ENCODE measurements at places on chromosomes 1 and 21.
A peak's percentile ranks its signal among the peaks of the same experiment; 100 is the strongest.

DNA sequence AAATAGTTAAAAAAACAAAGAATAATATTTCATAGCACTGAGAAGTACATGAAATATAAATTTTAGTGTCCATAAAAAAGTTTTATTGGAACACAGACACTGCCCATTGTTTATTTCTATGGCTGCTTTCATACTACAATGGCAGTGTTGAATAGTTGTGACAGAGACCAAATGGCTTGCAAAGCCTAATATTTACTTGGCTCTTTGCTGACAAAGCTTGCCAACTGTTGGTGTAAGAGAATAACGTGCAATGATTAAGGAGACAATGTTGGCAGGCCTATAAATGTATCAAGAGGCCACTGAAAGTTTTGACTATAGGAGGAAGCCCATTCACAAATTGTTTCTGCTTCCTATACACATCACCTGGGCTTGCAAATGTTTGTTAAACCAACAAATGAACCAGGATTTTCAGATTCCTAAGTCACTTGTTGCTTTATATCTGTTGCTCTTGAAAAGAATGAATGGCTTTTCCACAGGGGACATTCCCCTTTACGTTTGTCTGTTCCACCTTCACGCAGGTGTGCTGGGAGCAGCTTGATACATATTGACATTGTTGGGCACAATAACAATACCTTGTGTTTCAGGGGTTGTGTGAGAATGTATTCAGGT lies 5.5 kb upstream of the ST6GALNAC3 start:
- DNase-seq, result peak; percentile 38

DNA sequence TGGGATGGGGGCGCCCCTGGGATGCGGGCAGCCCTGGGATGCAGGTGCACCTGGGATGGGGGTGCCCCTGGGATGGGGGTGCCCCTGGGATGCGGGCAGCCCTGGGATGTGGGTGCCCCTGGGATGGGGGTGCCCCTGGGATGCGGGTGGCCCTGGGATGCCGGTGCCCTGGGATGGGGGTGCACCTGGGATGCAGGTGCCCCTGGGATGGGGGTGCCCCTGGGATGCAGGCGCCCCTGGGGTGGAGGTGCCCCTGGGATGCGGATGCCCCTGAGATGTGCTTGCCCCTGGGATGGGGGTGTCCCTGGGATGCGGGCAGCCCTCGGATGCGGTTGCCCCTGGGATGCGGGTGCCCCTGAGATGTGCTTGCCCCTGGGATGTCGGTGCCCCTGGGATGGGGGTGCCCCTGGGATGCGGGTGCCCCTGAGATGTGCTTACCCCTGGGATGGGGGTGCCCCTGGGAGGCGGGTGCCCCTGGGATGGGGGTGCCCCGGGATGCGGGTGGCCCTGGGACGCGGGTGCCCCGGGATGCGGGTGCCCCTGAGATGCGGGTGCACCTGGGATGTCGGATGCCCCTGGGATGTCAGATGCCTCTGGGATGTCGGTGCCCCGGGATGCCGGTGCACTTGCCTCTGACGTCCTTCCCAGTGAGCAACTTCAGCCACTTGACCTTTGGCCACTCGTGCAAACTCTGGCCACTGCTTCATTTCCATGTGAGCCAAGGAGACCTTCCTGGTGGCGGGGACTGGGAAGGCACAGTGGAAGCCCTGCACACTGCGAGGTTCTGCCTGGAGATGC lies 37.3 kb upstream of the SLC19A1 start:
- no peak for DNase-seq

DNA sequence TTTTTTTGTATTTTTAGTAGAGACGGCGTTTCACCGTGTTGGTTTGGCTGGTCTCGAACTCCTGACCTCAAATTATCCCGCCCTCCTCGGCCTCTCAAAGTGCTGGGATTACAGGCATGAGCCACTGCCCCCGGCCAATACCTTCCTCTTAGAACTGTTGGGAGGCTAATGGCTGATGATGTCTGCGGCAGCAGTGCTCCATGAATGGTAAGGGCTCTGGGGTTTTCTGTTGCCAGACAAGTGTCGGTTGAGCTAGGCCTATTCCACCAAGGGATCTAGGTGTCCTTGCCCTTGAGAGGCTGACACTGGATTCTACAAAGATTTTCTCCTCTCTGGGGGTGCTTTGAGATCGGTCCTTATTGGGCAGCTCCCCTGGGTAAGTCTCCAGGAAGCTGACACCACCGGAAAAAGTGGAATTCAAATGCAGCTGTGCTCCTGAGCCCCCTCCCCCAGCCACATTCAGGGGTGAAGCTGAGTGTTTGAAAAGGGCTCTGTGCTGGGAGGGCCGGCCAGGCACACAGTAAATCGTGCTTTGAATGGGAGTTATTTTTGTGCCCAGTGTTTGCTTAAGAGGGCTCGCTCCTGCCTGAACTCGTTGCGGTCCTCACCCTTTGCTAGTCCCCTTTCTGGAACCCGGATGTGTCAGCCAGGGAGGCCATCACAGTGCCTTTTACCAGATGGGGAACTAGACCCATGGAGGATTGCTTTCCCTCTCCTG lies 5.2 kb downstream of the SOX13 start:
- DNase-seq, result peak; percentile 97

GRCh38 chr1:243732637-243733036 lies 117.4 kb downstream of the AKT3 start:
- DNase-seq, result peak; percentile 95

GRCh38 chr1:56394298-56394697 lies 185.1 kb downstream of the PLPP3 start:
- no peak for DNase-seq

GRCh38 chr1:84598846-84599741 lies 24.9 kb upstream of the CTBS start:
- no peak for DNase-seq

DNA sequence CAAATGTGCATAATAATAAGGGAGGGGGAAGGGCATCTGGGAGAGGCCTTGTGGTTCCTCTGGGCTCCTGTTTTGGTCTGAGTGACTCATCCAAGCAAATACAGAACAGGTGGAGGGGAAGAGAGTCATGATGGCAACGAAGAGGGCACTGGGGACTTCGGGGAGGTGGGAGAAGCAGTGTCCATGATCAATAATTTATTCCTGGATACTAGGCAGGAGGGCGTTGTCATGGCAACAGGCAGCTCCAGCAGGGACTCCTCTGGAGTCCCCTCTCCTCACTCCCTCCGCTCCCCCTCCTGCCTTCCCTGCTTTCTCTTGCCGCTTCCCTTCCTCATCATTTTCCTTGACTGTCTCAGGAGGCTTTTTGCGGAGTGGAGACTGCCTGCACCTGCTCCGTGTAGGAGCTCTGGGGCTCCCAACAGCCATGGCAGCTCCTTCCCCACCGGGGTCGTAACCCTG lies 12.3 kb upstream of the NFASC start:
- peak; percentile 77 for DNase-seq

DNA sequence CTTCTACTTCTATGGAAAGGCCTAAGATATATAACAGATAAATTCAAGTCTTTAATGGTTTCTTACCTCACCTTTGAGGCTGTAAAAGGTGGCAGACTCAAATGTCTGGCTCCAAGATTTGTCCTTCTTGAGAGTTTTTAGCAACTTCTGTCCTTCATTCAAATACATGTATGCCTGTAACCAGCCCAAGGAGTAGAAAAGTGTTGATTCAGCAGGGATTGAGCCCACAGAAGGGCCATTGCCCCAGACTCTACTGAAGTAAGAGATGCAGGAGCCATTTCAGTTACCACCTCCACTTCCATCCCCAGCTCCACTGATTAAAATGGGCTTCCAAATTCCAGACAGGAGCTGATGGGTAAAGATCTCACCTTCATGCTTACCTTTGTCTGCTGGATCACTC lies 80.0 kb downstream of the ADCY10 start:
- no peak for DNase-seq

DNA sequence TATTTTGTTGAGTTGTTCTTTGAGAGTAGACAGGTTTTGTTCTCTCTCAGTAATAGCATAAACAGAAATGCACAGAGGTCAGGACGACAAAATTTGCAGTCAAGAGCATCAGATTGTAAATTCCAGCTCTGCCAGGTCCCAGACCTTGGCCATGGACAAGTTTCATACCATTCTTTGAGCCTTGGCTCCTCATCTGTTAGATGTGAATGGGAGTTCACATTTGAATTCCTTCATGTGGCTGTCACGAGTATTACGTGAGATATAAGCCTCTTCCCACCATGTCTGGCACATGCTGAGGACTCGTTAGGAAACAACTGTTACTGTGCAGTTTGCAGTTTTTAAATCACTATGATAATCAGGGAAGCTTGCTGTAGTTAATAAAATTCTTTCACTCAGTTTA lies 93.2 kb upstream of the KCTD3 start:
- no peak for DNase-seq

GRCh38 chr1:168556647-168557046 lies 12.8 kb upstream of the XCL2 start:
- DNase-seq, result no peak

- DNase-seq, result no peak
These were observed 13.9 kb upstream of the BCAR3 start for GRCh38 chr1:93695411-93696005.

GRCh38 chr1:47712596-47713299 lies 274.9 kb downstream of the FOXD2 start:
- peak; percentile 18 for DNase-seq

DNA sequence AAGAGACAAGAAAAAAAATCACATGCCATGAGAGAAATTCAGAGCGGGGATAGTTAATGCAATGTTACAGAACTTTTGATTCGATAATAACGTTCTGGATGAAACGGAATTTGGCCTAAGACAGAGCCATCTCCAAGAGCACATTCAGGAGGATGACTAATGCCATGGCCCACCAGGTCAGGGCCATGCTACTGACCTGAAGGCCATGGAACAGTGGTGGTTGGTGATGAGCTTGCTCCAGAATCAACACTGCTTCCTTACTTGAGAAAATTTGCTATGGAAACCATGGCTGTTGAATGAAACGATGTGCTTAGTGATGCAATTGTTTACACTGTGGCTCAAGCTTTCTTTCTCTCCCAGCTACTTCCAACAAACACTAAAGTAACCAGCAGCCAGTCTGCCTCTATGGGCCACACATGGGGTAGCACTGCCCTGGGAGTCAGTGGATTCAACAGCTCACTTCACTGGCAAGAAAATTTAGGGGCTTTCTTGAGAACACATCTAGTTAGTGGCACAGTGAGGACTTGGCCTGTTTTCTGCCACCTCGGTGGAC lies 299.1 kb downstream of the PCP4 start:
- DNase-seq, result no peak

DNA sequence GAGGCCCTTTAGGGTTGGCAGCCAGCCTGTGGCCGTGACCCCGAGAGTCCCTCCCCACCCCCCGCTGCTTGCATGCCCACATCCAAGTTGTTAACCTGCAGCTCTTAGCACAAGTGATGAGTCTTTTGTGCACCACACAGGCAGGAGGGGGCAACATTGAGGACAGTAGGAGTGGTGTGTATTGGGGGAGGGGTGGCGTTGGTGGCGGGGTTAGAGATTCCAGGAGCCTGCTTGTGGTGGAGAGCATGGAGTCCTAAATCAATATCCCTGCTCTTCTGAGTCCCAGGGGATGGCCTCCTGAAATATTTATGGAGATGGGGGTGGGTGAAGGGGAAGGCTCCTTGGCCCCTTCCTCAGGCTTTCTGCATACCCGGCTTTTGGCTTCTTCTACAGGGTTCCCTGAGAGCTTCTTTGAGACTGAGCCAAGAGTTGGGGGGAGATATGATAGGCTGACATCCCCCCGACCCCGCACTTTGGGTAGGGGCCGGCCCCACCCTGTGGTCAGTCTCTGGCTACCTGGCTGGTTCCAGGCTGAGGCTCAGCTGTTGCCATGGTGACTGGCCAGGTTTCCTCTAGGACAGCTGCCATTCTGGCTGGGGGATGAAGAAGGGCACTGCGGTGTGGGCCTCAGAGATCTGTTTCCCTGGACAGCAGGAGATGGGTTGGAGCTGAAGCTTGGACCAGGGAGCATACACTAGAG lies 5.0 kb downstream of the CHRNB2 start:
- peak; percentile 57 for DNase-seq

- no peak for DNase-seq
These were observed 312.5 kb downstream of the KCNT2 start for GRCh38 chr1:196295766-196296165.

DNA sequence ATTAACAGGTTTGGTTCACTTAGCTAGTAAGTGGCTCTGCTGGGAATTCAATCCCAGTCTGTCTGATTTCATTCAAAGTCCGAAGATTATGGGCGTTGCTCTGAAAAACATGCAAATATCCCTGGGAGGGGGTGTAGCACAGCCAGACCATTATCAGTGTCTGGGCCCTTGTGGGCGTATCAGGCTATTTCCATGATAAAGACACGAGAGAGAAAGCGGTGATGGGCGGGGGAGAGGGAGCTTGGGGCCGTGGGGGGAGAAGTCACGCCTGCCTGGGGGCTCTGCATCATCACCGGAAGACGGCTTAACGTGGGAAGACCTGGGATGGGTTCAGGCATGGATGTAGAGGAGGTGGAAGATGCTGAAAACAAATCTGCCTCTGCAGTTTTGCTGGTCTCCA lies 25.8 kb downstream of the IL6R start:
- DNase-seq, result no peak

DNA sequence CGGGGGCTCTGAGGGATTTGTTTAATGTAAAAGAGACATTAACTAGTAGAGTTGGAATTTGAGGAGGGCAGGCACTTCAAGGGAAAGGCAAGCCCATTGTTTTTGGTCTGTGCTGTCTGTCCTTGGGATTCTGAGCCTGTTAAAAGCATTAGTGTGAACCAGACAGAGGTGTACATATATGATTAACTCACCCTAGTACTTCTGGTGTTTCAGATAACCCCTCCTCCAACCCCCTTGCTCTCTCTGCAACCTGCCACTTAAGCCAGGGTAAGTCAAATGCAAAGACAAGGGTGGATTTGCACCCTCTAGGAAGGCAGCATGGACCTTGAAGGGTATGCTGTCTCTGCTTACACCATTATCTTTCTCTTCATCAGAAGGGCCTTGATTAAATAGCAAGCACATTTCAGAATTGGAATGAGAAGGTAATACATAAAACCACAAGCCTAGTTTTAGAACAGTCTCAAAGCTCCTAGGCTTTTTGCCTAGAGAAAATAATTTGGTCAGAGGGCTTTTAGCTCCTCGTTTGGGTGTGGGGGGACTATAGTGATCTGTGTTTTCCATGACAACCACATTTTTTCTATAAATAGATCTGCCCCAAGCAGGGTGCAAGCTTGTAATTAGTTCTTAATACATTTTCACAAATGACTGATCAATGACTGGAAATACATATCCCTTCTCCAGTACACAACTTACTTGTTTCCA lies 120.7 kb upstream of the SGIP1 start:
- no peak for DNase-seq

Data from NCI-H1417 (cell line).